ENCODE measurements at places on chromosomes 5 and 9.

- DNase-seq: no peak
Measured at GRCh38 chr5:133081703-133082102, 29.9 kb downstream of the HSPA4 start.

DNA sequence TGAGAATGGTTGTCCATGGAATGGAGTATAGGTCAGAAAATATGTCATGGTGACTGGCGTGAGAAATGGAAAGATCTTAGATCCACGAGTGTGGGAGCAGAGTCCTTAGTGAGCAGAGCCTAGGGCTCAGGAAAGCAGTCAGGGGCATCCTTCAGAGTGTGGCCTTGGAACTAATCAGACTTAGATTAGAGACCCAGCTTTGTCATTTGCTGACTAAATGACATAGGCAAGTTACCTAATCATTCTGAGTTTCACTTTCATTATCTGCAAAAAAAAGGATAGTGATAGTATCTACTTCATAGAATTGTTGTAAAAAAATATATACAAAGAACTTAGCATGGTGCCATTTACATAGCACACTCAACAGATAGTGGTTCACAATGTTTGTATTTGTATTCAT, 24.3 kb upstream of the SLIT3 start:
- DNase-seq: no peak

GRCh38 chr5:181207214-181207959, 2.4 kb upstream of the TRIM7 start:
- DNase-seq: no peak

GRCh38 chr9:109179801-109180523, 12.9 kb upstream of the FRRS1L start:
- DNase-seq: no peak

GRCh38 chr5:76954383-76954763, 1.5 kb downstream of the CRHBP start:
- DNase-seq: no peak

GRCh38 chr5:147417135-147417813, 92.6 kb downstream of the DPYSL3 start:
- DNase-seq: no peak

DNA sequence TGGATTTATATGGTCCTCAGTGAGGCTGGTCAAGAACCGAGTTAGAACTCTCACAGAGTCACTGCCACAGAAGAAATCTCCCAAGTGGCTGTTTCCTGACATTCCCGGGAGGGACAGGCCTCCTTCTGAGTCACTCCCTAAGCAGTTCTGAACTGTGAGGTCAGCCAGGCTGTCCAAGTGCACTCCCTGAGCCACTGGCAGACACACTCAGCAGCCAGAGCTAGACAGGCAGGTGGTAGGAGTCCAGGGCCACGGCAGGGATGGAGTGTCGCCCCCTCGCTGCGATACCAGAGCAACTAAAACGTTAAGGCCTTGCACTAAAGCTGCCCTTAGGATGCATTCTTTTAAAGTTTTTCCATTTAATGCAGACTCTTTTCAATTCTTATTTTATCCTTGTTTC, 3.4 kb downstream of the IL4 start:
- no peak for DNase-seq

DNA sequence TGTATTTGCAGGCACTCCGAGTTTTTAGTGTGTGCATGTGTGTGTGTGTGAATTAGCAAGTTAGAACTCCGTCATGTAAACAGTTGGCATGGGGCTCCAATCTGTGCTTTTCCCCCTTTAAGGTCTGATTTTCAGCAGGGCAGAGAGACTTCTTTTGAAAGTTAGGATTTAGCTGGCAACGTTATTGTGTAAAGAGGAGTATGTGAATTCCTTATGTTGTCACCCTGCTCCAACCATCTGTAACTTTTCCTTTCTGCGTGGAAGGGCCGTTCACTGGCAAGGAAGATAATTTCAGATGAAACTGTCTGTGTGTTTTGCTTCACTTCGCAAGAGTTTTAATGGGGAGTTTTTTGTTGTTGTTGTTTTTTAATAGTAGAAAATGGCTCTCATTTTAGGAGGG, 332 bp downstream of the SGCD start:
- DNase-seq: no peak

DNA sequence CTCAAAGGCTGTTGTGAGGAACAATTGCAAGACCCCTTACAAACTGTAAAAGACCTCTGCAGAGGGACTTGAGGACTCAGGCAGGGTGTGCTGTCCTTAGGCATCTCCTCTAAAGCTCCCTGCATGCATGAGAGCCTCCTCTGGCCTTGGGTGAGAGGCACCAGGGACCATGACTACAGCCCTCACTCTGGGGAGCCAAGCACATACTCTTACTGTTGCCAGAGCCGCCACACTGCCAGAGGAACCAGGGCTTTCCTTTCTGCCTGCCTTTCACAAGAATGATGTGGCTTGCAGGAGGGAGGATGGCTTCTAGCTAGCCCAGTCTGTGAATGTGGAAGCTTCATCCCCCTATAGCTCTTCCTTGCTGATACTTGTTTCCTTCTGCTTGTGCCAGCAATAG, 5.9 kb downstream of the IGFBPL1 start:
- no peak for DNase-seq

DNA sequence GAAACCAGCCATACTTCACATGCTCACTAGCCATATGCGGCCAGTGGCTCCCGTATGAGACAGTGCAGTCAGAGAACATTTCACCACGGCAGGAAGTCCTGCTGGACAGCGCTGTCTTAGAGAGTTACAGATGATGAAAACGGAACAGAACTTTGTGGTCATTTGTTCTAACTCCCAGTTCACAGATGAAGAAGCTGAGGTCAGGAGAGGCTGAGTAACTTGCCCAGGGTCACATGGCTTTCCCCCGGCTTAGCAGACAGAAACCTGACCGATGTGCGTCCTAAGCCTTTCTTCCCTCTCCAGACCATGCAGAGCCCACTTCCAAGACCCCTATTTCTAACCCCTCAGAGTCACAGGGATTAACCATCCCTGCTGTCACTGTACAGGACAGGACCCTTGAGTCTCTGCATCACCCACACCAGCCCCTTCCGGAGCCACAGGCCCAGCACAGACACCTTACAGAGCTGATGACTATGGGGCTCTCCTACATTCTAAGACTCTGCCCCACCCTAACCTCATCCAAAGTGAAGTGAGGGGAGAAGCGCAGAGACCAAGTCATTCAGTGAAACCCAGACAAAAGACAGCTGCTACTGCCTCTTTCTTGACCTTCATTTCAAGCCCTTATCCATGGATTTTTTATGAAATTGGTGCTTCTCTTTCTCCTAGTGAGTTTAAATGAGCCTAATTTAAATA, 86.9 kb downstream of the PTPN3 start:
- DNase-seq: no peak

GRCh38 chr5:135578305-135578684, 496 bp downstream of the CXCL14 start:
- no peak for DNase-seq

- no peak for DNase-seq
Measured at GRCh38 chr9:19020886-19021455, 12.0 kb downstream of the SAXO1 start.
